Activated T-cell treated with anti-CD3 and anti-CD28 coated beads, Interleukin-2, amount 50 U/mL, for 1 hour (primary cell): ENCODE measurements at places on chromosomes 2 and 18.

DNA sequence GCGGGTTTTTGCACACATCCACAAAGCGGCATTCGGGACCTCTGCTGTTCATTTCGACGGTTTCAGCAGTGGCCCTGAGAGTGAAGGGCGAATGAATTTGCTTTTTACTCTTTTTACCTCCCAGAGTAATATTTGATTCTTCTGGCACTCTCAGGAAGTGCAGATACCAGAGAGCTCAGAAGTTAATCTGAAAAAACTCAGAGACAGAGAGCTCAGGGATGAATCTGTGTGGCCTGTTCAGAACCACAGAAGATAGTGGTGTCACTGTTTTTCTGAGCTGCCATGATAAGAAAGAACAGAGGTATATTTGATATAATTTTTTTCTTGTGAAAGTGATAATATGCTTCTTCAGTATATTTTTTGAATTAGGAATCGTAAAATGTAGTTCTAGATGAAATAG is 129.3 kb downstream of the MBP start:
- no peak for DNase-seq

- no peak for DNase-seq
Measured at GRCh38 chr2:39492095-39492590, 55.1 kb upstream of the MAP4K3 start.

- DNase-seq, result no peak
Measured at GRCh38 chr2:201353116-201353515, 4.0 kb downstream of the FLACC1 start.

- no peak for DNase-seq
Measured at GRCh38 chr2:174796319-174796771, 32.1 kb upstream of the CHRNA1 start.

GRCh38 chr2:146244131-146244530 is 1600.7 kb upstream of the ACVR2A start:
- no peak for DNase-seq

- DNase-seq, result no peak
Measured at GRCh38 chr2:85579266-85579935, 2.0 kb downstream of the VAMP8 start.
